A549 (cell line): ENCODE measurements at places on chromosomes 12 and 14.
A peak's percentile ranks its signal among the peaks of the same experiment; 100 is the strongest.

DNA sequence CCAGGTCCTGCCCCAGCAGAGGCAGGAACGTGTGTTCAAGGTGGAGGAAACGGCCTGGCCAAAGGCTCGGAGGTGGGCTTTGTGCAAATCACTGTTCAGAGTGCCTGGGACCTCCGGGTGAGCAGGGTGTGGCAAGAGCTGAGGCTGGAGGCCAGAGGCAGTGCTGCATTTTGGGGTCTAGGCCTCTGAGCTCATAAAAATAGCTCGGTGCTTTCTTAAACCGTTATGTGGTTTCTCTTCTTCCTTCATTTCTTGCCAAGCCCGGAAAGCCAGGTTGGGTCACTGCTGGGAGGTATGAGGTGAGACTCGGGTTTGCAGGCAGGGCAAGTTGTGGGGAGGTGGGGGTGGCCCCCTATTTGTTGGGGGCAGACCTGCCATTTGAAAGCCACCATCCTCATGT is 178.8 kb upstream of the MYL2 start:
- DNase-seq: no peak

DNA sequence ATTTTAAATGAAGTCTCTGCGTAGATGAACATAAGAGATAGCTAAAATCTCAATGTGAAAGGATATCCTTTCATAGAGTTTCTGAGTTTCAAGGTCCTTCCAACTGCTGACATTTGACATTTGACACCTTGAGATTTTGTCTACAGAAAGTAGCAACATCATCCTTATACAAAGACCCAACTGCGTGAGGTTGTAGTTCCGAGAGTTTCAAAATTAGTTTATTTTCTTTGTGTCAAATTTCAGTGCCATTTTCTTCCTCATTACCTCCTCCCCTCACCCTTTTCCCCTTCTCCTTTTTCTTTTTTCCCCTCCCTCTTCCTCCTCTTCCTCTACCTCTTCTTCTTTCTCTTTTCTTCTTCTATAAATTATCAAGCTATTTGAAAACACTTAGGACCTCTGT is 26.9 kb upstream of the BATF start:
- DNase-seq: no peak

GRCh38 chr12:34400986-34401658 is 378.8 kb downstream of the ALG10 start:
- DNase-seq: no peak

GRCh38 chr14:103543721-103544387 is 14.9 kb downstream of the TRMT61A start:
- DNase-seq: no peak

DNA sequence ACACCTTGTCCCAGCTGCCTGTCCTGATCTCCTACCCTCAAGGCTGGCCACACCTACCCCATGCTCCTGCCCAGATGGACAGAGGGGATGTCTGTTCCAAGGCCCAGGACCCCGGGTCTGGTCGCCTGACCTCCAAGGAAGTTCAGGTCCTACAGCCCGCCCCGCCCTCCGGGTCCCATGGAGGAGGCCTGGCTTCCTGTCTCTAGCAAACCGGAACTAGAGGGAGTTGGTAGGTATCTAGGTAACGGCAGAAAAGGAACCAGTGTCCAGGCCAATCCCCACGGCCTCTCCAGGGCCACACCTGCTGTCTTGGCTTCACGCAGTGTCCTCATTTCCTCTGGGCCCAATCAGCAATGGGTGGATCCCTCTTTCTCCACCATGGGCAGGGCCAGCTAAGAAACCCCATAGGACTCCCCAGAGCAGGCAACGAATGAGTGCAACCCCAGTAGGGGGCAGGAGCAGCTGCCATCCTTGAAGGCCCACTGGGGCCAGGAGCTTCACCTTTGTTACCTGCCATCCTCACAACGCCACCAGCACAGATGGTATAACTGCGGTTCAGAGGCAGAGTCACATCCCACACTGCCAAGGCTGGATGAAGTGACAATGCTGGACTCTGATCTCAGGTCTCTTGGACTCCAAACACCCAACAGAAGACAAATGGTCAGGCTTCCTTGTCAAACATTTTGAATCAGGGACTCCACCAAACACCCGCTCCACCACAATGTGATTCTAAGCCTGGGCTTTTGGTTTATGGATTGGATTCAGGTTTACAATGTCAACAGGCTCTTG is 25.1 kb upstream of the RPLP0 start:
- DNase-seq: no peak

DNA sequence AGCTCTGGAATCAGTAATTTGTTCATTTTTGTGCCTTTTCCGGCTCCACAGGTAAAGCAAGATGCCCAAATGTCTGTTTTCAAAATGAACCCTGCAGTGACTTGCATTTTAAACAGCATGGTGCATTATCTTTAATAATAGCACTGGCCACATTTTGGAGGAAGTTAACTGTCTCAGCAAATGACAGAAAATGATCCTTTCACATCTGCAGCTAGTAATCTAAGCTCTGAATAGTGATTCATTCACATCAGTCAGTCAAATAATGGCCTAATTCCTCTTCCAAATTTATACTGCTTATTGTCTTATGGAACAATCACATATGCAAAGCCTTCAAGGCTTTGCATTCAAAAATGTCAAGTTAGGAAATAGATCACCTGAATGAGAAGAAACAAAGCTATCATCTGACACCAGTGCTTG is 75.6 kb downstream of the PPM1H start:
- DNase-seq: no peak

DNA sequence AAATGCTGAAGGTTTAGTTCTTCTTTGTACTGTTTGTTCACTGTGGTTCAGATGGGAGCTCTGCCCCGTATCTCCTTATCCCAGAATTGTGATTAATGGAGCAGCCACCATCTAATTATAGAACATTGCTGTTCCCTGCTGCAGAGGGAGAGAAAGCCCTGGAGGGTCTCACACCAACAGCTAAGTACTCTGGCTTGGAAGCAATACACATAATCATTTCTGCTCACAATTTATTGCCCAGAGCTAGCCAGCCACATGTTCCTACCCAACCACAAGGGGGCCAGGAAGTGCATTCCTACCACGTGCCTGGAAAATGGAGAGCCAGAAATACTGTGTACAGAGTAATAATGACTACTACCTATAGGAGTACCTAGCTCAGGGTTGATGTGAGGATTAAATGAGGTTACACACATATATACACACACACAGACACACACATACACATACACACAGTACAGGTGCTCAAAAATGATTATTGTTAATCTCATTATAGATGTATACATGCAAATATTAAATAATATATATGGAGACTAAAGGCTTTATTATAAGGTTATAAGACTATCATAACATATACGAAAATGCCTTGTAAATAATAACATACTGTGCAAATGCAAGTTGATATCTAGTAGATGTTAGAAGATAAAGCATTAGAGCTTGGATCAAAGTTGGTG is 22.3 kb downstream of the MSRB3 start:
- peak; percentile 20 for DNase-seq

- no peak for DNase-seq
Measured at GRCh38 chr14:59406454-59407245, 58.5 kb downstream of the GPR135 start.

DNA sequence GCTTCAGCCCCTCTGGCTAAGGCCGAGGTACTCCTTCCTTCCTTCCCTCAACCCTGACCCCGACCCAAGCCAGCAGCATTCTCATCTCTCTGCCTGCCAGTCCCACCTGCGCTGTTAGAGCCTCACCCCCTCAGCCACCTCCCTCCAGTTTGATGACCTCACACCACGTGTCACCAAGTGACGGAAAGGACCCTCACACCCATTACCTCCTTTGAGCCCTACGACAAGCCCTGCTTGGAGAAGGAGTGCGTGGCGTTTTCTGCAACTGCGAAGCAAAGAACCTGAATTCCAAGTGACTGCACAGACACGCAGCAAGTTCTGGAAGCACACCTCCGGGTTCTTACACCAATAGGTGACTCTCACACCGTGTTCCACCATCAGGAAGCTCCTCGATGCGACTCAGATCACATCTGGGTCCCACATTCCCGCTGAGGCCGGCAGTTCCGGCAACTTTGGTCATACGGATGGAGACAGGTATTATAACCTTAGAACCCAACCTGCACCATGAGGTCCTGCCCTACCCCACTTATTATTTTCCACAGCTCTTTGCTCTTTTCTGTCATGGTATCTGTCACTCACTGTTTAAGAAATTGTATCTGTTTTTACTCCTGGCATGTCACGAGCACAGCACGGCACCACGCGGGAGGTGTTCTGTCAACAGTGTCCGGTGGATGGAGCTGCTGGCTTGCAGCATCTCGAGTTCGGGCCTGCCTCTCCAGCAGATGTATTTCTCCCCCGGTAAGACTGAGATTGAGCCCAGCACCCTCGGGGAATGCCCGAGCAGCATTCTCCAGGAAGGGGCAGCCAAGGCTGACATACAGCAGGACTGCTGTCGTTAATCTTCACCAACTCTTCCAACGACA is 5.0 kb upstream of the SLC6A12 start:
- no peak for DNase-seq

DNA sequence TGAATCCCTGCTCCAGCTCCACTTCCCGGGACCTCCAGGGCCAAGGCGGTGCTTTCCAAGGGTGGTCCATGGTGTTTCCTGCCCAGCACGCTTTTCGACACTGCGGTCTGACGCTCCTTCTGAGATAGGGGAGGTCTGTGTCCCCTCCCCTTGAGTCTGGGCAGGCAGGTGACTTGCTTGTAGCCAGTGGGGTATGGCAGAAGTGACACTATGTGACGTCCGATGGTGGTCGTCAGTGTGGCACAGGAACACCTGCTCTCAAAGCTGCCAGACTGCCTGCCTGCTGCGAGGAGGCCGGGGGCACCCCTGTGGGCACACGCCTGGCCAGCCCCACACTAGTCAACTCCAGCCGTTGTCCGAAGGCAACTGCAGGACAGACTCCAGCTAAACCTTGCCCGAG is 16.0 kb upstream of the TRAF3 start:
- no peak for DNase-seq

DNA sequence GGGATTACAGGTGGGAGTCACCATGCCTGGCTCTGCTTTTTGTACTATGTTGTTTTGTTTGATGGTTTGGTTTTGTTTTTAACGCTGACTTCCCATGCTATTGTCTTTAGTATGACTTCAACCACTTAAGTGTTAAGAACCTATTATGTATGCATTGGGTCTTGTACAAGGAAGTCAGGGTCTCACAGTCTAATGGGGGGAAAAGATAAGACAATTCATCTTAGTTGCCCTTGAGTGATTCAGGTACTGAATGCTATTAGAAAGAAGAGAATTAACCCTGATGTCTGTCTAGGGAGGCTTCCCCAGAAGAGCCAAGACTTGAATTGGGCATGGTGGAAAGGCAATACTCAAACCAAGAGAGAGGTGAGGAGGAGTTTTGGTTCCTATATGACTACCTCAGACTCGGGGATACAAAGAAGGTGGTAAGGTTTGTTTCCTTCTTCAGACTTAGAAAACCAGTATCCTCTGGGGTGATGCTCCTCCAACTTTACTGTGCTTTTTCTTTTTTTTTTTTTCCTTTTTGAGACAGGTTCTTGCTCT is 64.6 kb downstream of the SUSD6 start:
- DNase-seq: no peak

DNA sequence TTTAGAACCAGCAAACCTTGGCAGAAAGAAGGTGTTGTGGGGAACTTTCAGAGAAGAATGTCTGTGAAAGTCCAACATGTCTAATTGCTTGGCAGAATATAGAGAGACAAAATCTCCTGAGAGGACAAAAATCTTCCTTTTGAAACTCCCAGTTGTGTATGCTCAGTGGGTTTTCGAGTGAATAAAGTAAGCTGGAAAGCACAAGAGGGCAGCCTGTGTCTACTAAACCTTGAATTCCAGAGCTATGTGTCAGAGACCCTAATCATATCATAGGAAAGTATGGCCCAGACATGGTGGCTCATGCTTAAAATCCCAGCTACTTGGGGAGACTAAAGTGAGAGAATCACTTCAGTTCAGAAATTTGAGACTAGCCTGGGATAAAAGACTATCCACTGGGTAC is 661.2 kb downstream of the SLC16A7 start:
- peak; percentile 13 for DNase-seq

DNA sequence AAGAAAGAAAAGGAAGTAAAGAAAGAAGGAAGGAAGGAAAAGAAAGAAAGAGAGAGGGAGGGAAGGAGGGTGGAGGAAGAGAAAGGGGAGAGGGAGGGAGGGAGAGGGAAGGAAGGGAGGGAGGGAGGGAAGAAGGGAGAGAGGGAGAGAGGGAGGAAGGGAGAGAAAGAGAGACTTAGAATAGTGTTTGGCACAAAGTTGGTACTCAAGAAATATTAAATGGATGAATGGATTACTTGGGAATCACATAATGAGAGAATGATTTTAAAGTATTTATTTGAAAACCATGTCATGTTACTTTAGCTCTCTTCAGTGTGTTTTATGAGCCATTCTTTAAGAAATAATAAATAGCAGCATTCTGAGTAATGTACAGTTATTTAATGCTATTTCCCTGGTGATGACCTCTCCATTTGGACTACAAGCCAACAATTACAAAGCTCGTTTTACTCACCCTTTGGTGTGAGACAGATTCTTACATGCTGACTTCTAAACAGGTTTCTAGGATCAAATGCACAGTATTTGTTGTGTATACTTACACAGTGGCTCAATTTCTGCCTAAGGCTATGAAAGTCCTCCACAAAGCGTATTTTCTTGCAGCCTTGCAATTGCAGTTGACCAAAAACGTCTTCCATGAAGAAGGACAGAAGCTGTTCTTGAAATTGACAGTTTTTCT is 861 bp downstream of the IL26 start:
- no peak for DNase-seq

GRCh38 chr12:6780573-6780972 is 8.3 kb downstream of the LAG3 start:
- no peak for DNase-seq

GRCh38 chr12:7448099-7448498 is 4.1 kb upstream of the CD163L1 start:
- DNase-seq: no peak

- no peak for DNase-seq
Measured at GRCh38 chr12:27297566-27297965, 35.1 kb upstream of the BMAL2 start.

DNA sequence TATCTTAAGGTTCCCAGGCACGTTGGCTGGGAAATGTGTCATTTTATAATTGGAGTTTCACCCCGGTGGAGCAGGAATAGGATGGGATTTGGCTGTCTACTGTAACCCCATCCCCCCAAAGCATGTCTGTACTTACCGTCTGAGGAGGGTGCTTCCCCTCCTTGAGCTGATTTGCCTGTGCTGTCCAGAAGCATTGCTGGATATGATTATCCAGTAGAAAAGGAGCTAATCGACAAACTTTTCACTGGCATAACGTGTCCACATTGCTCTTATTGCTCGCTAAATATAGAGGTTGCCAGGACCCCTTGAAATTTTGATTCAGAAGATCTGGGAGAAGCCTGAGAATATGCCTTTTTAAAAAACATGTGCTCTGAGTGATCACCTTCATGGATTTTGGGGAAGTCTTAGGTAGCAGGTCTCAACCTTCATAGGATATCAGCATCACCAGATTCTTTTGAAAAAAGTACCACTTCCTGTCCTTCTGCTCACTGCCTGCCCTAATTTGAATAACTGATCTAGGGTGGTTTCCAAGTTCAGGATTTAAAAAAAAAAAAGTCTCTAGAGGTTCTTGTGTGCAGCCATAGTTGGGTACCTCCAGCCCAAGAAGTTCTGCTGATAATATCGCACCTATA is 80.4 kb upstream of the KCNA1 start:
- DNase-seq: no peak
